ENCODE measurements at places on chromosomes 12 and 14.

DNA sequence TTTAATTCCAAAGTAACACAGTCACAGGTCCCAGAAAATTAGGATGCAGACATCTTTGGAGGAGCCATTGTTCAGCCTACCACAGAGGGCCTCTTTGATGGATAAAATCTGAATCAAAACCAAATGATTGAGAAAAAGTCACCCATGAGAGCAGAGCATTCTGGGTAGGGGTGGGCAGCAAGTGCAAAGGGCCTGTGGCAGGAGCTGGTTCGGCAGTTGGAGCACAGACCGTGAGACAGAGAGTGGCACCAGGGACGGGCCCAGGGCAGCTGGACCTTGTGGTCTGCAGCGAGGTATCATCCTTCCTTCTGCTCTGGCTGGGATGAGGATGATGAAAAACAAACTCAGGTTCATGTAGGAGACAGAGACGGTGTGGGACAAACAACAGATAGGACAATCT, 18.0 kb downstream of the UBC start:
- no peak for DNase-seq

- no peak for DNase-seq
Observed at GRCh38 chr12:77357655-77358054, 292.3 kb upstream of the E2F7 start.

DNA sequence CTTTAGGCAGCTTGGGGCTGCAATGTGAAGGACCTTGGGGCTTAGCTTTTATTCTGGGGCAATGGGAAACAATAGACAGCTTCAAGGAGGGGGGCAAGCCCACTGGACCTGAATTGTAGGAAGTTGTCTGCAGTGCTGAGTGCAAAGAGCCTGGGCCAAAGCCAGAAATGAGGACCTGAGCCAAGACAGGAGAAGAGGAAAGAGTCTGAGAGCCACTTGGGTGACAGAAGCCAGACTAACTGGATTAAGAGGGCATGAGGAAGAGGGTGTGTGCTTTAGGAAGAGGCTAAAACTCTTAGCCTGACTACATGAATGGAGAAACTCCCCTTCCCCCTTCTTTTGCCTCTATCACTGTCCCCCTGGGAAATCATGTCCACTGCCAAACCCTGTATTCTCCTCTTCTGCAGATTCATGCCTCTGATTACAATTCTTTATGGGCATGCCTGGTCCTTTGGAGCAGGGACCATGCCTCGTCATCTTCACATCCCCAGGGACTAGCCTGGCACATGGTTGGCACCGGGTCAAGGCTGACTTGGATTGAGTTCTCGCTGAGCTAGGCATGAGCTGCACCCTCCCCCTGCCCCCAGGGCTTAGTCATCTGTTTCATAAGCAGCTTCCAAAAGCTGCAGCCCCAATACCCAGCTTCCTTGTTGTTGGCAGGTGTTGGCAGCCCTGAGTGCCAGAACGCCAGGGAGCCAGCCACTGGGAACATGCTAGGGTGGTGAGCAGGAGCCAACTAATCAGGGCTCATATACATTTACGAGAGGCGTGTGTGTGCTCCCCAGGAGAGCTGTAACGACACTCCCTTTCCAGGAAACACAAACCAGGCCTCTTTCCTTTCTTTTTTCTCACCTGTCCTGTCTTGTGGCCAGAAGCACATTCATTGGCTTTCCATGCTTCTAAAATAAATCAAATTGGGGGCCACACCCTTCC, 27.7 kb upstream of the JDP2 start:
- peak; percentile 53 for DNase-seq

- no peak for DNase-seq
Observed at GRCh38 chr12:71872972-71873371, 33.4 kb downstream of the TBC1D15 start.

DNA sequence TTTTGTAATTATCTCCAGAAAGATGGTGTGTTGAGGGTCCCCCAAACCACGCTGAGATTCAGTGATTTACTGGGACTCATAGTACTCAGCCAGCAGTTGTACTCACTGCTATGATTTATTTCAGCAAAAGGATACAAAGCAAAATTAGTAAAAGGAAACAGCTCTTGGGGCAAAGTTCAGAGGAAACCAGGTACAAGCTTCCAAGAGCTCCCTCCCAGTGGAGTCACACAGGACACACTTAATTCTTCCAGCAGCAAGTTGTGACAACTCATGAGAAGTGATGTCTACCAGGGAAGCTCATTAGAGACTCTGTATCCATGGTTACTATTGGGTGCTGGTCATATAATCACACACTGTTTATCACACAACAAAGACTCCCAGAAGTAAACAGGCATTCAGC, 38.7 kb downstream of the TTC8 start:
- DNase-seq, result no peak

GRCh38 chr12:117485984-117486839, 124.8 kb upstream of the NOS1 start:
- DNase-seq, result no peak

DNA sequence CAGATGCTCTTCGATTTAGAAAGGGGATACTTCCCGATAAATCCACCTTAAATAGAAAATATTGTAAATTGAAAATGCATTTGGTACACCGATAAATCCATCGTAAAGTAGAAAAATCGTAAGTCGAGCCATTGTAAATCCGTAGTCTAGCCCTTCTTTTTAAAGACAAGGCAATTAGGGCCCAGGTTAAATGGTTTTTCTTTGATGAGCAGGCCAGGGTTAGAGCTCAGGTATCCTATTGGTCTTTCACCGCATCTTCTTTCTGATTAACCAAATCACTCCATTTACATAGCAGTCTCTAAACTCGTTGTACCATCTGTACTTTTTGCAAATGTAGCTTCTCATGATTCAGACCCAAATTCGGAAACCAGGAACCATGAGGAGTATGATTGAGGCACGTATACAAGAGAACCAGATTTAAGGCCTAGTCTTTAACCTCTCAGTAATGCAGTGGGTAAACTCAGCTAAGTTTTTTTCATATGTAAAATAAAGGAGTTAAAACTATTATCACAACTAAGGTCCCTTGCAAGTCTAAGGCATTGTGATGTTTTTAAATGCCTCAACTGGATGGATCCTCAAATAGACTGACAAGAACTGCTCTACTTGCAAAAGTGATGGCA, 2.2 kb upstream of the YAF2 start:
- DNase-seq, result no peak

DNA sequence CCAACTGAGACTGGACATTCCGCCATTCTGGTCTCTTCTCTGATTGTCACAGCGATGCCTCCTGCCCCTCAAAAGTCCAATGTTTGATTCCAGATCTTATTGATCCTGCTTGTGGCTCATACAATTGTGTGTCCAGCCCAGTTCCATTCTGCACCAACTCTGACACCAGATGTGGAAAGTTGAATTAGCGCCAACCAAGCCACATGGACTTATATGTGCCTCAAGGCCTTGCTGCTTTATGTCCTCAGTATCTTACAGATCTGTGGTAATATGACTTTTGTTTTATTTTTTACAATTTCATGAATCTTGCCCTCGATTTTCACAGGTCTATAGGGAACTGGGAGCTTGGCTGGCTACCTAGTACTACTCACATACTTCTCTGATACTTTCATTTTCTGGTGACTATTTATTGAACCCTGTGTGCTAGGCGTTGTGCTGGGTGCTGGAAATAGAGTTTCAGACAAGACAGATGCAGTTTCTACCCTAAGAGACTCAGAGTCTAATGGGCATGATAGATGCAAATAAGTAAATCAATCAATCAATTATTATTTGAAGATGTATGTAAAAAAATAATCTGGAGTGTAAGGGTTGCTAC, 472.0 kb downstream of the TMTC2 start:
- DNase-seq, result no peak

- no peak for DNase-seq
Observed at GRCh38 chr12:82698708-82699564, 12.2 kb downstream of the TMTC2 start.

DNA sequence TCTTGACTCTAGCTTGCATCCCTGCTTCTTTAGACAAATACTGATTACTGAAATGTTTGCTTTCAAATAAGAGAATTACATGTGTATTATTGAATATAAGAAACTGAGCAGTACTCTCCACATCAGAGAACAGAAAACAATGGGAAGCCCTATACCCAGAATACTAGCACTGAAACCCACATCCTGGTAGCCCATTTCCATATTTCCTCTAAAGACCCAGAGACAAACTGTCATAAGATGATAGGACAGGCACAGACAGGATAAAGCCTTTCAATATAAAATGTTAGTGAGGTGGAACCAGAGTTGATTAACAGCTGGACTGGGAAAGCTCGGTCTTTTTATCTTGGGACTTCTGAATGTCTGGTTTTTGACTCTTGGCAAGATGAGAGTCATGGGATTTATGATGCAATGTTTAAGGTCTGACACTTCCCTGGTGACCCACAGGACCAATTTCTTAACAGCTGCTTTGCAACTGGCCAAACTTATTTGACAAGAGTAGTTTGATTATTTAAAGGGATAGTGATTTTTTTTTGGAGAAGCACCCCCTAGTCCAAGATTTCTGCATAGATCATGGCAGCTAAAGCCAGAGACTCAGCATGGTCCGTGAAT, 166.9 kb upstream of the ATXN7L3B start:
- DNase-seq, result no peak

DNA sequence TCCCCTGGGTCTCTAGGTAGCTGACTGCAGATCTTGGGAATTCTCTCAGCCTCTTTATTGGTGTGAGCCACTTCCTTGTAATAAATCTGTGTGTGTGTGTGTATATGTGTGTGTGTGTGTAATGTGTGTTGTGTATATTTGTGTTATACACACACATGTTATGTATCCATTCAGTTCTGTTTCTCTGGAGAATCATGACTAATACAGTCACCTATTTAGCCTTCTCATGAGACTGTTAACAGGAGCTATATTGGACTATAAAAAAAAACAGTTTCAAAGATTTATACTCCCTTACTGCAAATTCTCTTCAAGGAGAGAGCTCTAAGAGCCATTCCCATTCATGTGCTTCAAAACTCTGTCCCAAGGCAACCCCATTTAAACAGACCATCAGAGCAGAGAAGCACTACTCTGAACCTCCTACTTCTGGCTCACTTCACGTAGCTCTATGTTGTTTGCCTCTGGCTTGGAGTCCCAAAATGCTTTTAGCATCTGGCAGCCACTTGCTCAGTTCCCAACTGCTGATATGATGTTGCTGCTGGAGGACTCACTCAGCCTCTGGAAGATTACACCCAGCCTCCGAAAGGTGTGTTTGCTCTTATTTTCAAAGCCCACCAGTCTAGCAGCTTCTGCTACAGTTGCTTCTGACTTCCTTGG, 48.7 kb upstream of the KITLG start:
- peak; percentile 9 for DNase-seq

- no peak for DNase-seq
Observed at GRCh38 chr12:114311974-114312373, 94.0 kb downstream of the TBX5 start.

DNA sequence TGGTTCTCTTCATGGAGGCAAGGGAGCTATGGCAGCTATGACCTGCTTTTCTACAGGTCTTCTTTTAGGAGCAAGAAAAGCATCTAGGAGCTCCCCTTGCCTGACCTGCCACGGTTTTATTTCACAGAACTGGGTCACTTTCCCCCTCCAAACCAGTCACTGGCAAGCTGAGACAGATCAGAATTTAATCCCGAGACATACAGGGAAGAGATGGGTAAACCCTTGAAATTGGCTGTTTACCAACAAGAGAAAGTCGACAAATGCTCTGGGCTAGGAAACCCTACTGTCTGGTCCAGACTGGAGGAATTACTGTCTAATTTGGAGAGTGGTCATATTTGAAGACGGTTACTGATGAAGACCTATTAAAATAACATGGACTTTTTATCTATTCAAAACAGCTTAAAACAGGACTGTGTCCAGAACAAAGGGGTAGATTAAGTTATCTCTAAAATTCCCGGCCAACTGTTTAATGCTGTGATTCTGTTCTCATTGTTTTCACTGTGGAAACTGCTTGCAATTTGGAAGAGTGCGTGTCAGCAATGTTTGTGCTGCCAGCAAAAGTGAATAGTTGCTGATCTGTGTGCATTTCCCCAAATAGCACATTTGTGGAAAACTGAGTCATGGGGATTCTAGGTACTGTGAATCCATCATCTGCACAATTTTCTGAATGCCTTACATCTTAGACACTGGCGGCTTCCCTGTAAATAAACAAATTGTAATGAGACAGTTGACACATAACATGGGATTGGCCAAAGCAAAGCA, 73.4 kb upstream of the EEA1 start:
- no peak for DNase-seq

Measured in hepatocyte (in vitro differentiated cells).